ENCODE measurements at places on chromosomes 12 and 14.

DNA sequence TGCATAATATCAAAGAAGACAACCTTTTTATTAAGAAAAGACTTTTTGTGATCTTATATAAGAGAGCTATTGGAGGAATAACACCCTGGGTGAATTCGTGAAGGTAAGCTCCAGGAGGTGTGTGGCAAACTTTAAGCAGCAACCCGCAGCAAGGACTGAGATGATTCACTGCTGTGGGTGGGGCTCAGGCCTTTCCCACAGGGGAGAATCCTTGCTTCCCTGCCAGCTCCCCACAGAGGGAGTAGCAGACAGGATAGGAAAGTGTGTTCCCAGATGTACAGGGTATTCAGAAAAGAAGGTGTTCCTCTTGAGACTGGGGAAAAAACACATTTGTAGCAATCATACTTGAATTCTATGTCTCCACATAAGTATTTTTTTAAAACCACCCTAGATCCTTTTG is 9.2 kb downstream of the NDUFA12 start:
- DNase-seq: no peak

DNA sequence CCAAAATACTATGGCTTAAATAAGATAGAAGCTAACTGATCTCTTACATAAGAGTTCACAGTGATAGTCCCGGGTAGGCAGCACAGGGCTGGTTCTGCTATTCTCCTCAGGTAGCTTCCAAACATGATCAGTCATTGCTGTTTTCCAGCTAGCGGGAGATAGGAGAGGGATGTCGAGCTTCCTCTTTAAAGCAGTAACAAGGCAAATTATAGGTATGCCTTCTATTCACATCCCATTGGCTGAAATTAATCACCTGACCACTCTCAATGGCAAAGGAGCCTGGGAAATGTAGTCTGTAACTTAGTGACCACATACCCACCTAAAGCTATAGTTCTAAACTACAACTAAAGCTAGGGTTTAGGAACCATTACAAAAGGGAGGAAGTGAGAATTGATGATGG is 34.5 kb upstream of the VRK1 start:
- no peak for DNase-seq

DNA sequence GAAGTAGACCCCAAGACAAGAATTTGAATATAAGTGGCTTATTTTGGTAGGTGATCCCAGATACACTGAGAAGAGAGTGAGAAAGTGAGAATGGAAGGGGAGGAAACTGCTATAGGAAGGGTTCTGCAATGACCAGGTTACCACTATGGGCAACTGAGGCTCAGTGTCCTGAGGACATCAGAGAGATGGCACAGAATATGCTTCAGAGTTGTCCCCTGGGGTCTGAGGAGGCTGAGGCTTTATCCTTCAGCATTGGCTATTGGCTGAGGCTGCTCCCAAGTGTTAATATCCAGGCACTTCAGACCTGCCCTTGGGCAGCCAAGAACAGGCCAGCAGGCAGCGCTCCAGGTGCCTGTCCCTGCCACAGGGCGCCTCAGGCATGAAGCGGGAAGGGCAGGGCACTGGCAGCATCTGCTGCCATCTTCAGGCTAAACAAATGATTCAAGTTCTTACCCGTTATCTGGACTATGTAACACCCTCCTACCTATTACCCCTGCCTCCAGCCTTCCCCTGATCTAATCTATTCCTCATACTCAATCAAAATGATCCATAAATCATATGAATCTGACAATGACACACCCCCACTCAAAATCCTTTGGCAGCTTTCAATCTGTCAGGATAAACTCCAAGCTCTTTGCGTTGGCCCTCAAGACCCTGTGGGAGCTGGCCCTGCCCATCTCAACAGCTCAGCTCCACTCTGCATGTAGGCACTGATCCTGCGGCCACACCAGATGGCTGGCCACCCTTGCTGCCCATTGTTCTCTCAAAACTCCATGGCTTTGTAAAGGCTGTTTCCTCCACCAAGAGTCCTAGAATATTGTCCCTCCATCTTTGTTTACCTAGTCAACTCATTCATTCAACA is 42.4 kb downstream of the CKAP4 start:
- DNase-seq: no peak

GRCh38 chr12:132452596-132453350 is 37.2 kb upstream of the FBRSL1 start:
- DNase-seq: no peak

DNA sequence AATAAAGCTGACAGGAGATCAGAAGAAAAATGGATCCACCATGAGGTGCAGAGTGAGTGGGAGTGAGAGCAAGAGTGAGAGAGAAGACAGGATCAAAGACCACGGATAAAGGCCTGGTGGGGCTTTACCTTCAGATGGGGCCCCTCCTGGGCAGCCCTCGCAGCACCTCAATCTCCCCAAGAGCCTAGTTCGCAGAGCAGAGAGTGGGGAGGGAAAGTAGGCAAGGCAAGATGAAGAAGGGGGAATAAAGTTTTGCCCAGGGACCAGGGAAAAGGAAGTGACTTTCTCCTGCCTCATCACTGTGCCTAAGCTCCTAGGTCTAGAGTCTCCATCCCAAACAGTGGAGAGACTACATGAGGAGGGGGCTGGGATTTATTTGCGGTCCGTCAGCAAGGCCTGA is 10.3 kb downstream of the OR10P1 start:
- DNase-seq: no peak
